Hematopoietic multipotent progenitor cell treated with erythropoietin and hydrocortisone succinate and interleukin-3 and kit ligand, for 17 days (in vitro differentiated cells): ENCODE measurements at places on chromosomes 13 and 19.
A peak's percentile ranks its signal among the peaks of the same experiment; 100 is the strongest.

DNA sequence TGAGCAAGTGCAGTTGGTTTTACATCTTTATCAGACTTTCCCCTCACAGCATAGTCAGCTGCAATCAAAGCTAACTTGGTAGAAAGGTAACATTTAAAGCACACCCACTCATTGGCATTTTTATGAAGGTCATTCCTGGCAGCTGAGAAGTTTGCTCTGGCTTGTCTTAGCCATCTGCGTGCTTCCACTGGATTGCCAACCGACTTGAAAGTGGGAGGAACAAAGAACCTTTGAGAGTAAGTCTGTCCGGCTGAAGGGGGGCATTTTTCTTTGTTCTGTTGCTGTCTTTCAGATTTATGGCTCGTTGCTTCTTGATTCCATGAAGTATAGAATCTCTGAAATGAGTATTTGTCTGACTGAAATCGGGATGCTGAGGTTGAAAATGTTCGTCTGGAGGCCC, 103.1 kb downstream of the SACS start:
- DNase-seq, result no peak

DNA sequence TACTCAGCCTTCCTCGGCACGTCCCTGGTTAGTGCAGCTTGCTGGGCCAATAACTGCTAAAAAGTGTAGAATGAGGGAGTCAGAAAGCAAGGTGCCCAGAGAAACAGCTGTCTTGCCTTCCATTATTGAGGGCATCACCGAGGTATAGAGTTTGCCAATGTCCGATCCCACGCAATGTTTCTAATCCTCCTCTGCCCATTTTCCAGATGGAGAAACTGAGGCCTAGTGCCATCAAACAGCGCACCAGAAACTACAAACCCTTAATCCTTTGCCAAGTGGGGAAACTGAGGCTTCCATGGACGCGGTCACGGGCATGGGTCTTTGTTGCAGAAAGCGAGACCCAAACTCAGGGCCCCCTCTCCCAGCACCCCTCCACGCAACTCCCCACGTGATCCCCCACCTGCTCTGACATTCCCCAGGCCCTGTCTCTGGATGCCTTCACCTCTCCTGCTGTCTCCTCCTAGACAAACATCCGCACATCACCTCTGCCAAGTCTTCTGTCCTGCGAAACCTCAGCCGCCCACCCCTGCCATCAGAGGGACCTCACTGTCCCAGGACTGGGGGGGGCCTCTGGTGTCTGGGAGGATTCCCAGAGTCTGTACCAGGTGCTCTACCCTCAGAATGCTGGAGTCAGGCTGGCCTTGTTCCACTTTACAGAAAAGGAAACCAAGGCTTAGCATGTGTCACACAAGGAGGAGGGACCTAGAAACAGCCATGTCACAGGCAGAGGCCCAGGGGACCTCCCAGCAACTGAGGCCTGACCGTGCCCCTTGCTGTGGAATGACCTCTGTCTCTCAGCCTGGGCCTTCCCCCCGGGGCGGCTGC, 930 bp upstream of the PDE4C start:
- DNase-seq, result no peak

- DNase-seq, result no peak
Measured at GRCh38 chr19:15123900-15124299, 16.7 kb downstream of the SYDE1 start.

GRCh38 chr13:81639984-81640582, 1299.2 kb upstream of the SPRY2 start:
- no peak for DNase-seq

DNA sequence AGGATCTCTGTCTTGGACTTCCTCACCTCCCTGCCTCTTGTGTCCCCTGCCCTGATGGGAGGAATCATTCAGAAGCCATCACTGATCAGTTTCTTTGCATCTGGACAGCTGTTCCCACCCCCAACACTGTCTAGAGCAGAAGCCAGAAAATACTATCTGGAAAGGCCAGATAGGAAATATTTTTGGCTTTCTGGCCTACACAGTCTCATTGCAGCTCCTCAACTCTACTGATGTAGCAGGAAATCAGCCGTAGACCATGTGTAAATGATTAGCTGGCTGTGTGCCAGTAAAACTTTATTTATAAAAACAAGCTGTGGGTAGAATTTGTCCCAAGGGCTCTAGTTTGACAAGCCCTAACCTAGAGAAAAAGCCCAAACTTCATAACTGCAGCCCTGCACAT, 5.6 kb downstream of the SIGLEC7 start:
- peak; percentile 9 for DNase-seq

- DNase-seq, result no peak
Measured at GRCh38 chr19:1453525-1454364, 3.8 kb downstream of the APC2 start.

DNA sequence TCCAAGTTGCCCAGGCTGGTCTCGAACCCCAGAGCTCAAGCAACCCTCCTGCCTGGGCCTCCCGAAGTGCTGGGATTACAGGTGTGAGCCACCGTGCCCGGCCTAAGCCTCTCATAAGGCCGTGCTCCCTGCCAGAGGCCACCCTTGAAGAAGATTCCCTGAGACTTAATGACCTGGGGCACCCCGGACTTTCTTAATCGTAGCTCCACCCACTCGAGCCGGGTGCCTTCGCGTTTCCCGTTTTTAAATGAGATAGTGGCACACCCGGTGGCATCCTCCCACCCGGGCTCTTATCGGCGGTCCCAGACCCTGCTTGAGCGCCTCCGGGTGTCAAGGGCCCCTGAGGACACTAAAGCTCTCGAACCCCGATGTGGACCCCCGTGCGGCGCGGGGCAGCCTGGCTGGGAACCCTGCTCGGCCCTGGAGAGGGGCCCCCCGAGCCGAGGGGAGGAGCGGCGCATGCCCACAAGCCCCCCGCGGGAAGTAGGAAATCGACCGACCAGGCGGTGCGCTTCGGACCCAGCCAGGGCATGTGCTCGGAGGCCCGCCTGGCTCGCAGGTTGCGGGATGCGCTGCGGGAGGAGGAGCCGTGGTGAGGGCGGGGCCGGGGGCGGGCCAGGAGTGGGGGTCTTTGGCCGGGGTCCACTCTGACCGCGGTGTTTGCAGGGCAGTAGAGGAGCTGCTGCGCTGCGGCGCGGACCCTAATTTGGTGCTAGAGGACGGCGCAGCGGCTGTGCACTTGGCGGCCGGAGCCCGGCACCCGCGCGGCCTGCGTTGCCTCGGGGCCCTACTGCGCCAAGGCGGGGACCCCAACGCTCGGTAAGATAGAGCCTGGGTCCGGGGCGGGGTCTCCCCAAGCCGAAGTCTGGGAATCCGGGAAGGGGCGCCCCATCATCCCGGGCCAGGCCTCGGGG, at the start of gene ANKLE1:
ANKLE1 (plus strand) TSS at position 511 of the 914 bp plus-strand sequence; CDS start at position 531, 20 bp downstream.
- DNase-seq, result peak; percentile 95

GRCh38 chr13:46171217-46171616, 10.8 kb downstream of the LCP1 start:
- DNase-seq, result no peak

DNA sequence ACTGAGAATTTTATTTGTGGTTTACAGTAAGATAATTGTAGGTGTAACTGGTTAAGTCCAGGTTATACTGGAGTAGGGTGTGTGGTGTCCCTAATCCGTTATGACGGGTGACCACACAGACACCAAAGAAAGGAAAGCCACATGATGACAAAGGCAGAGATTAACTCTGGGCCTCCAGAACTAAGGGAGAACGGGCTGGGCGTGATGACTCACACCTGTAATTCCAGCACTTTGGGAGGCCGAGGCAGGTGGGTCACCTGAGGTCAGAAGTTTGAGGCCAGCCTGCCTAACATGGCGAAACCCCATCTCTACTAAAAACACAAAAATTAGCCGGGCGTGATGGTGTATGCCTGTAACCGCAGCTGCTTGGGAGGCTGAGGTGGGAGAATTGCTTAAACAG, 10.2 kb upstream of the FUT2 start:
- no peak for DNase-seq

DNA sequence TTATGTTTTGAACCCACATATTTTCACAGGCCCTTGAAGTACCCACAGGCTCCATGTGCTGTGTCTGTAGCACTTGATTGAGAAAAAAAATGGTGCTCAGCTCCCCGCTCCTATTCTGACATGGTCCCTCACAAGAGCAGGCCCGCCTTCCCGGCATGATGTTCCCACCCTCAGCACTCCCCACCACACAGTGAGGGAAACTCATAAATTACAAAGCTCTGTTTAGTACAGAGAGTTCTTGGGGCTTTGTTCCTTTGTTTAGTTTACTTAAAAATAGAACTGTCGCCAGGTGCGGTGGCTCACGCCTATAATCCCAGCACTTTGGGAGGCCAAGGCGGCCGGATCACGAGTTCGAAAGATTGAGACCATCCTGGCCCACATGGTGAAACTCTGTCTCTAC, 25.9 kb upstream of the ABCC4 start:
- DNase-seq, result peak; percentile 4

DNA sequence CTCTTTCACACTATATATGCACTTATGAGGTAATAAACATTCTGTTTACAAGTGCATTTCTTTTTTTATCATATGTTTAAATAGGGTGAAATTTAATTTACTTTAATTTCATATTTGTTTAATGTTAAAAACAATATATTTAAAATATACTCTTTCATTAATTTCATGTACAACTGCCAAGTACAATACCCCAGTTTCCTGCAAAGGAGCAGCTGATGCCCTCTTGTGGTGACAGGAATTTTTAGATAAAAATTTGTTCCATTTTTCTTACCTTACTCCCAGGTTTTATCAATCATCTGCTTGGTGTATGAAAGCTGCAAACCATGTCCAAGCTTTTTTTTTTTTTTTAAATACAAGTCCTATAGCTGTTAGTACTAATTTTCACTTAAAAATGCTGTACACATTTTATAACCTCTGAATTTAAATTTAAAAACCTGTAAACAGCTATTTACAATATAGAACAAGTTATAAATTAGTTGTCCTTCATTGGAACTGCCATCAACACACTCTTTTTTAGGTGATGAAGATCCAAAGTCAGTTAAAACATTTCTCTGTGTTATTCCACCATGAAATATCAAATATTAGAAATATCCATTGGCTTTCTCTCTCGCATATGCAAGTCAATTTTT, 4.9 kb downstream of the PCDH20 start:
- DNase-seq, result no peak

- DNase-seq, result peak; percentile 94
Measured at GRCh38 chr19:18364826-18365528, 21.0 kb upstream of the GDF15 start.

GRCh38 chr13:39481491-39481890, 121.5 kb downstream of the LHFPL6 start:
- DNase-seq, result no peak

GRCh38 chr19:43300876-43301765, 31.8 kb upstream of the PSG9 start:
- DNase-seq, result no peak

- no peak for DNase-seq
Measured at GRCh38 chr13:84290386-84290785, 408.1 kb upstream of the SLITRK1 start.

GRCh38 chr19:17075864-17076542, 426 bp downstream of the MYO9B start:
- DNase-seq, result no peak

DNA sequence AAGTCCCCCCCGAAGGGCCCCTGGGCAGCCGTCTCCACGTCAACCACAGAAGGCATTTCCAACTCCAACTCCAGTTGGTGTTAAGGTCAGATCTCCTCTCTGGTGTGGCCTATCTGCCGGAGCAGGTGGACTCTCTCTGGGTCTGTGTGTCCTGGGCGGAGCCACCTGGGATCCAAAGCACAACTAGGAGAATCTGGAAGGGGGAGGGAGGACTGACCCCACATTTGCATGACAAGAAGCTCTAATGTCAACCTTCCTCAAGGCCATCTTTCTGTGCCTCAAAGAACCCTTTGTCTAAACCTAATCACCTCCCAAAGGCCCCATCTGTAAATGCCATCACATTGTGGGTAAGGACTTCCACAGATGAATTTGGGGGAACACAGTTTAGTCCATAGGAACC, 381.5 kb downstream of the UQCRFS1 start:
- DNase-seq, result no peak

DNA sequence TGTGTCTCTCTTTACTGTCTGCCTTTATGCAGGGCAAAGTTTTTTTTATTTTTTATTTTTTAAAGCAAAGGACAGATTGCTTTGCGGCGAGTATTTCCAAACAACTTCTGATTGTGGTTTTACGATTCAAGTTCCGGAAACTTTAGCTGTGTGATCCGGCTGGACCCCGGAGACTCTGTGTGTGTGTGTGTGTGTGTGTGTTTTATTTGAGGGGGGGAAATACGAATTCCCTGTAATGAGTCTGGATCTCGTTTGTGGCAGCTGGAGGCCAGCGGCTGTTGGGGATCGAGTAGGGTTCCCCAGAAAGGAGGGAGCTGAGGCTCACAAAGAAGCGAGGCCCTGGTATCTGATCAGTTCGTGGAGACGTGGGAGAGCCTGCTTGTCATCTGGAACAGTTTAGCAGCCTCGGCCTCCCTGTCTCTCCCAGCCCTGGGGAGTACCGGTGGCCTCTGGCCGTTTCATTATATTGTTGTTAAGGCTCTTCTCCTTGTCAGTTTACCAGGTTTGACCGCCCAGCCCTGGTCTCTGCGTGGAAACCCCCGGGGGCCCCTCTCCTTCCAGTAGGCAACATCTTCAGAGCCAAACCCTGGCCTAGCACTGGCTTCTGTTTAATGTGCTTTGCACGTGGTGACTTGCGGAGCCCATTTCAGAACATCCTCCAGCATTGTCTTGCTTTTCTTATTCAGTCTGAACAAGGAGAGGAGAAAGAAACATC, 1.3 kb downstream of the FARP1 start:
- no peak for DNase-seq

DNA sequence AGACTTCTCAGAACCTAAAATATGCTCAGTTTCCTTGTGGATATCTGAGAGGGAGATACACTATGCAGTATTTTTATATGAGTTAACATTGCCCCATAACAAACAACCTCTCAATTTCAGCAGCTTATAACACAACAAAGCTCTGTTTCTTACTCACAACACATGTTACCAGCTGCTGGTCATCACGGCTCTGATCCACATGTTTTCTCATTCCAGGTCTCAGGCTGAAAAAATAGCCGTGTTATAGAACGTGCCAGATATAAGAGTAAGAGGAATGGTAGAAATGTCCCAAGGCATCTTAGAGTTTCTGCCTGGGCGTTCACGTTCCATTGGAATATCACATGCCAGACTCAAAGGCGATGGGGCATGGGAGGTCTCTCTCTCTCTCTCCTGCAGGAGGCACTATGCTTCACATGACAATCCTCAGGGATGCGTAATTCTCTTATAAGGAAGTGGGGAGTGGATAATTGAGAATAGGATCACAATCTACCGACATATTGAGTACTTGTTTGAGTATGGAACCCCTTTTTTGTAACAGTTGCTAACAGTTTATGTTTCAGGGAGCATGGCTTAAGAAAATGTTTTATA, 246.6 kb downstream of the NHLRC3 start:
- no peak for DNase-seq

DNA sequence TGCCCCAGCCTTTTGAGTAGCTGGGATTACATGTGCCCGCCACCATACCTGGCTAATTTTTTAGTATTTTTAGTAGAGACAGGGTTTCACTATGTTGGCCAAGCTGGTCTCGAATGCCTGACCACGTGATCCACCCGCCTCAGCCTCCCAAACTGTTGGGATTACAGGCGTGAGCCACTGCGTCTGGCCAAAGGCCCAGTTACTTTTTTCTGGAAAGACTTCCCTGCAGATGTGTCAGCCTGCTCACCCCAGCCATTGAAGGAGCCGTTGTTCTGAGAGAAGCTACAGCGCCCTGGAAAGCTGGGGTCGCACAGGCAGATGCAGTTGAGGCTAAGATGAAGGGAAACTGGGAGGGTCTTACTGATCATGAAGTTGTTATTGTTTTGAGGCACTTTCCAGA, 7.9 kb upstream of the ZNF626 start:
- no peak for DNase-seq
